ENCODE measurements at places on chromosomes 13 and 19.

- DNase-seq = no peak
Observed at GRCh38 chr13:93915269-93915809, 564.1 kb downstream of the DCT start.

GRCh38 chr19:35106291-35106583 is 9.4 kb upstream of the FXYD3 start:
- DNase-seq = no peak

GRCh38 chr13:40334616-40335015 is 331.8 kb downstream of the FOXO1 start:
- no peak for DNase-seq

DNA sequence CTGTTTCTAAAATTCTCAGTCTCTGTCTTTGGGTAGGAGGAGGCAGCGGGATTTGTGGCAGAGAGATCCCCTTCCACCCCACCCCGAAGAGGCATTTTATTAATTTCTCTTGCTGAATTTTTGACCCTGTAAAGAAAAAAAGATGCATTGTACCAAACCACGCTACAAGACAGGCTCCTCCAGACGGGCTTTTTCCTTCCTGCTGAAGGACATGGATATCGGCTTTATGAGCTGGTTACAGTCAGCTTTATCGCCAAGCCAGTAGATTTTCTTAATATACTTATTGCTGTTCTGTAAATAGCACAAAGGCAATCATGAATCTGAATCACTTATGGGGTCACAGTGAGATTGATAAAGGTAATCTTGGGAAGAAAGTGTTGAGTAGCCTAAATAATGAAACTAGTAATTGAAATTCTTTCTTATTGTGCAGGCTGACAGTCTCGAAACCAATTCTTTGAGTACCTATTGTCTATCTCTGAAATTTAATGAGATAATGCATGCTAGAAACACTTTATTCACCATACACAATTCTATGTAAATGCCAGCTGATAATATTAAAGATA is 24.5 kb downstream of the MBNL2 start:
- DNase-seq = no peak

DNA sequence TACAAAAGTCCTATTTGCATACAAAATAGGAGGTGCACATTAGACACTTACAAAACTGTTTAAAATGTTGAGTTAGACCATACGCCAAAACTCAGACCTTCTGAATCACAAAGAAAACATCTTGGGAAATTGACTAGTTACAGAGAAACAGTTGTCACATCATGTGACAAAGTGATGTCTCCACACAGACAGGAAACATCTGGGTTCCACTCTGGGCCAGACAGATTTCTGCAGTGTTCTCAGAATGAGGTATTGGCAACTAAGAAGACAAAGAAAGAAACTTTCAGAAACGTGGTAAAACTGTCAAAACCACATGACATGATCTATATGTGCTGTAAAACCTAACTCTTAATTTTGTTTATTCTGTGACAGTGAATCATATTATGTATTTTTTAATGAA is 6.7 kb downstream of the ZNF793 start:
- DNase-seq = no peak

DNA sequence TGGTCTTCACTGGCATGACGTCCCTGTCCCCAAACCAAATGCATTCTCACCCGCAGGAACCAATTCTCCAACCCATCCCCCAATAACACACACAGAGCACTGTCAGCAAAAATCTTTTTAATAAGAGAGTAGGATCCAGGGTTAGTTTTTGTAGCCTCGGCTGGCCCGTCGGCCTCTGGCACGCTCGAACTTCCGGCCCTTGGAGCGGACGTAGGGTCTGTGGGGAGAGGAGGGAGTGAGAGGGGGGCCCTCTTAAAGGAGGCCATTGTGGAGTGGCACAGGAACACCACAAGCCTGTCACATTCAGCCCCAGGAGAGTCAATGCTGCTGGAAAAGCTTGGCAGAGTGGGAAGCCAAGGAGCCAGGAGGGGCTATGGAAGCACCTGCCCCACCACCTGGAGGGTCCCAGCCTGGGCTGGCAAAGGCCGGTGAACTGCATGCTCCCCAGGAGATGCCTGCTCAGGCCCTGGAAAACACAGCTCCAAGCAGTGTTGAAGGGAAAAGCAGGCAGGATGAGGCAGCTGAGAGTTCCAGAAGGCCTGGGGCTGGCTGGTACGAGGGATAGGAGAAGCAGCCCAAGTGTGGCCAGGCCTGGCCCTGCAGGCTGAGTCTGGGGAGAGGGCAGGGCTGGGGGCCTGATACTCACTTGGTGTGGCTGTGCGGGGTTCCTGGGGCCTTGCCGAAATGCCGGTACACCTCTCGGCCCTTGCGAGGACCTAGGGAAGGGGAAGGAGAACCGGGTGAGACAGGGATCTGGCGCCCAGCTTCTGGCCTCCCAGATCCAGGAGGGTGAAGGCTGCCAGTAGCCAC is 560 bp upstream of the FAM83E start:
- no peak for DNase-seq
